ENCODE measurements at places on chromosomes 3 and 15.
A peak's percentile ranks its signal among the peaks of the same experiment; 100 is the strongest.

- no peak for DNase-seq
- no peaks in the 10 kb centered on the region for H3K4me1 ChIP-seq
Measured at GRCh38 chr3:43870120-43870519, 179.4 kb downstream of the ABHD5 start.

DNA sequence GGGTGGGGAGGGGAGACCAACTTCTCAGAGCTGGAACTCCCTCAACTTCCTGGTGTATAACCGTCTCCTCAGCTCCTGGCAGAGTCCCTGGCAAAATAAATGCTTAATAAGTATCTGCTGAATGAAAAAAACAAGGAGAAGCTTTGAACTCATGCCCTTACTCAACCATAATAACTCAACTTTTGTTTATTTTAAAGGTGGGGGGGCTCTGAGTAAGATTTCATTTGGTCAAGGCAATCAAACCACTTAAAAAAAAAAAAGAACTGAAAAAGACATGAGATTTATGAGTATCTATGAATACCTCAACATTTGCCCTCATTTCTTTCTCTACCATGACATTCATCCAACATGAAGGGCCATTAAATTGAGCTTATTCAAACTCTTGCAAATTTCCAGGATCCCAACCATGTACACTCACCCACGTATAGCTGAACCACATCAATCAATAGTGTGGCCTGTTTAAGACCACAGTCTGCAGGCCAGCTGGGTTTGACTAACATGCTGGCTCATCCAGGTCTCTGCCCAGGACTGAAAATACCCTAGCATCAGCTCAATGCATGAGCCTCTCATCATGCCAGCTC lies 157.9 kb downstream of the FOXP1 start:
- no peak overlapping the region for H3K27ac ChIP-seq
- DNase-seq: no peak
- peaks cover 17% of the 10 kb centered on the region for H3K4me1 ChIP-seq
- no peaks in the 10 kb centered on the region for H3K27me3 ChIP-seq

DNA sequence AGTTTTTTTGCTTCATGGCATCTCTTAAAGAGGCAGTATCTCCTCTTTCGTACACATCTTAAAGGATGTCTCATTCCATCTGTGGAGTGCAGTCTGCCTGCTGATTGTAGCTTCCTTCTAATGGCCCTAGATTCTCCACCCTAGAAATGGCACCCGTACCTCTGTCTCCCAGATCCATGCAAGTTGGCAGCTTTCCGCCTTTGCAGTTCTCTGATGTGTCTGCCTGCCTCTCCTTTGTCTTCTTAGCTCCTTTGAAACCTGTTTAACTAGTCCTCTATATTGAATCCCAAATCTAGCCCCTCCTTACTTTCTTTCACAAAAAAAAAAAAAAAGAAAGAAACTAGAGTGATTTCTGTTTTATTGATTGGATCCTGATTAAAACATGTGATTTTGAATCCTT lies 1025.0 kb downstream of the ZPLD1 start:
- no peaks in the 10 kb centered on the region for H3K4me1 ChIP-seq
- DNase-seq: no peak
- H3K27ac ChIP-seq: no peak overlapping the region
- H3K4me3 ChIP-seq: no peak overlapping the region
- H3K27me3 ChIP-seq: no peaks in the 10 kb centered on the region

DNA sequence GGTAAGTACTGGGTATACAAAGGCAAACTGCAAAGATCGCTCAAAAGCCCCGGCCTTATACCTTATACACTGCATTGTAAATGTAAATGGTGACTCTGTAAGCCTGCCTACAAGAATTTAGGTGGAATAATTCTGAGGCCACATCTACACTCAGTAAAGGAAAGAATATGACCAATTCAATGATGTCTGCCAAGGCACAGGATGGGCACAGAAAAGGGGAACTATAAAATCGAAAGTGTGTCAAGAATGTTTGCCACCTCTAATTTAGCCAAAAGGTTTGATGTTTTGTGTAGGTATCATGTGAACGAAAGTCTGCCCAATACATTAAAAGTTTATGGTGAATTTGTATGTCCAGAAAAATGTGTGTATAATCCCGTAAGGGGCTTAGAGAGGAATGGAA lies 96.1 kb downstream of the FOXP1 start:
- H3K36me3 ChIP-seq: no peaks in the 10 kb centered on the region
- no peak overlapping the region for H3K27ac ChIP-seq
- H3K4me1 ChIP-seq: no peaks in the 10 kb centered on the region
- H3K4me3 ChIP-seq: no peak overlapping the region
- H3K27me3 ChIP-seq: no peaks in the 10 kb centered on the region
- no peak for DNase-seq

- H3K27ac ChIP-seq: no peak overlapping the region
- DNase-seq: no peak
Measured at GRCh38 chr15:34944936-34945335, 24.6 kb downstream of the AQR start.

DNA sequence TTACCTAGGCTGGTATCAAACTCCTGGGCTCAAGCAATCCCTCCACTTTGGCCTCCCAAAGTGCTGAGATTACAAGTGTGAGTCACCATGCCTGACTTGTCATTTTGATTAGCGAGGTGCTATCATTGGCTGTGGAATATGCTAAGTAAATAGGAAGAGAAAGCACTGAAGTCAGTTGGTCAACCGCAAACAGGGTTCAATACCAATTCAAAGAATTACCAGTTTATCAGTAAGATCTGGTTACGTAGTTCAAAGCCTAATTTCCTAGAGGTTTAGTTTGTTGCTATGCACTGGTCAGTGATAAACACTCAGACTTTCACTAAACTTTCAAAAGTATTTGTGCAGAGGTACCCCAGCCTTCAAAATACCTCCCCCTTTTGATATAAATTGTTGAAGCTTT lies 29.5 kb downstream of the GLB1 start:
- H3K4me1 ChIP-seq: no peaks in the 10 kb centered on the region
- no peak for DNase-seq
- H3K4me3 ChIP-seq: no peak overlapping the region
- H3K36me3 ChIP-seq: no peaks in the 10 kb centered on the region
- H3K27me3 ChIP-seq: no peaks in the 10 kb centered on the region
- no peak overlapping the region for H3K27ac ChIP-seq

GRCh38 chr3:178353006-178353694 lies 183.1 kb upstream of the KCNMB2 start:
- no peaks in the 10 kb centered on the region for H3K27me3 ChIP-seq
- DNase-seq: no peak
- H3K4me3 ChIP-seq: no peak overlapping the region
- H3K36me3 ChIP-seq: no peaks in the 10 kb centered on the region

- peaks cover 72% of the 10 kb centered on the region for H3K4me1 ChIP-seq
- H3K27ac ChIP-seq: peak overlapping the region; percentile 86
- no peaks in the 10 kb centered on the region for H3K36me3 ChIP-seq
- H3K27me3 ChIP-seq: no peaks in the 10 kb centered on the region
Measured at GRCh38 chr15:90062023-90062442, 40.2 kb downstream of the IDH2 start.

- peaks cover 11% of the 10 kb centered on the region for H3K4me1 ChIP-seq
- no peak for DNase-seq
- no peak overlapping the region for H3K27ac ChIP-seq
- no peak overlapping the region for H3K4me3 ChIP-seq
- no peaks in the 10 kb centered on the region for H3K27me3 ChIP-seq
- H3K36me3 ChIP-seq: no peaks in the 10 kb centered on the region
Measured at GRCh38 chr3:5226783-5227182, 39.3 kb downstream of the EDEM1 start.

GRCh38 chr3:53495520-53496391 lies 1.3 kb downstream of the CACNA1D start:
- H3K27me3 ChIP-seq: peaks cover 26% of the 10 kb centered on the region
- peak; percentile 17 for DNase-seq

- peak overlapping the region; percentile 77 for H3K4me3 ChIP-seq
- peaks cover 13% of the 10 kb centered on the region for H3K4me1 ChIP-seq
- DNase-seq: no peak
- peaks cover 22% of the 10 kb centered on the region for H3K36me3 ChIP-seq
- peak overlapping the region; percentile 95 for H3K27ac ChIP-seq
- no peaks in the 10 kb centered on the region for H3K27me3 ChIP-seq
Measured at GRCh38 chr15:78540871-78541743, 863 bp downstream of the PSMA4 start.

GRCh38 chr3:118900737-118901525 lies 133.7 kb downstream of the IGSF11 start:
- DNase-seq: no peak
- H3K27me3 ChIP-seq: no peaks in the 10 kb centered on the region
- H3K27ac ChIP-seq: no peak overlapping the region
- no peak overlapping the region for H3K4me3 ChIP-seq
- no peaks in the 10 kb centered on the region for H3K36me3 ChIP-seq

GRCh38 chr15:73305331-73306211 lies 63.2 kb downstream of the HCN4 start:
- H3K27ac ChIP-seq: no peak overlapping the region
- DNase-seq: peak; percentile 22
- no peaks in the 10 kb centered on the region for H3K4me1 ChIP-seq
- H3K36me3 ChIP-seq: no peaks in the 10 kb centered on the region
- H3K27me3 ChIP-seq: no peaks in the 10 kb centered on the region

Measured in transverse colon (tissue), 4 donors.